ENCODE measurements at places on chromosomes 2 and 18. TPM values are rescaled to one million over a fixed set of nuclear protein-coding genes. Genes with fewer than 3 reads are reported as not detected.

The DCDC2C gene
- 0.38 TPM for total RNA-seq

The METTL8 gene
- total RNA-seq, result 28.7 TPM

The MYO7B gene
- 0.09 TPM for total RNA-seq

The TMEM169 gene
- 0.59 TPM for total RNA-seq

The ZSCAN30 gene
- total RNA-seq, result 0.48 TPM

The SERPINB4 gene
- 0.08 TPM for total RNA-seq

The C2orf80 gene
- total RNA-seq, result not detected

The SRD5A2 gene
- 0.03 TPM for total RNA-seq

The CPO gene
- total RNA-seq, result not detected

The AMER3 gene
- total RNA-seq, result not detected

The ERFE gene
- total RNA-seq, result 9.1 TPM

The GRP gene
- total RNA-seq, result not detected

The FSHR gene
- not detected for total RNA-seq

The FAM237A gene
- total RNA-seq, result not detected

The FKBP1B gene
- 10.6 TPM for total RNA-seq

The IL1A gene
- 0.23 TPM for total RNA-seq

The ANAPC1 gene
- 27.4 TPM for total RNA-seq

The BUB1 gene
- 44.2 TPM for total RNA-seq

The BCL11A gene
- total RNA-seq, result 0.02 TPM

The CROCC2 gene
- not detected for total RNA-seq

The CLEC4F gene
- not detected for total RNA-seq

The EFEMP1 gene
- 44.6 TPM for total RNA-seq

The UBXN2A gene
- total RNA-seq, result 23.4 TPM

The CTLA4 gene
- total RNA-seq, result not detected

The QPCT gene
- 20.4 TPM for total RNA-seq

The ADCY3 gene
- total RNA-seq, result 85.1 TPM

The TIGD1 gene
- 4.9 TPM for total RNA-seq

The CSRNP3 gene
- not detected for total RNA-seq

The CRYBA2 gene
- not detected for total RNA-seq

Measured in A549 treated with Mapracorat at 1 μM for 4 hours (cell line).